ENCODE measurements at places on chromosomes 1 and 21.

DNA sequence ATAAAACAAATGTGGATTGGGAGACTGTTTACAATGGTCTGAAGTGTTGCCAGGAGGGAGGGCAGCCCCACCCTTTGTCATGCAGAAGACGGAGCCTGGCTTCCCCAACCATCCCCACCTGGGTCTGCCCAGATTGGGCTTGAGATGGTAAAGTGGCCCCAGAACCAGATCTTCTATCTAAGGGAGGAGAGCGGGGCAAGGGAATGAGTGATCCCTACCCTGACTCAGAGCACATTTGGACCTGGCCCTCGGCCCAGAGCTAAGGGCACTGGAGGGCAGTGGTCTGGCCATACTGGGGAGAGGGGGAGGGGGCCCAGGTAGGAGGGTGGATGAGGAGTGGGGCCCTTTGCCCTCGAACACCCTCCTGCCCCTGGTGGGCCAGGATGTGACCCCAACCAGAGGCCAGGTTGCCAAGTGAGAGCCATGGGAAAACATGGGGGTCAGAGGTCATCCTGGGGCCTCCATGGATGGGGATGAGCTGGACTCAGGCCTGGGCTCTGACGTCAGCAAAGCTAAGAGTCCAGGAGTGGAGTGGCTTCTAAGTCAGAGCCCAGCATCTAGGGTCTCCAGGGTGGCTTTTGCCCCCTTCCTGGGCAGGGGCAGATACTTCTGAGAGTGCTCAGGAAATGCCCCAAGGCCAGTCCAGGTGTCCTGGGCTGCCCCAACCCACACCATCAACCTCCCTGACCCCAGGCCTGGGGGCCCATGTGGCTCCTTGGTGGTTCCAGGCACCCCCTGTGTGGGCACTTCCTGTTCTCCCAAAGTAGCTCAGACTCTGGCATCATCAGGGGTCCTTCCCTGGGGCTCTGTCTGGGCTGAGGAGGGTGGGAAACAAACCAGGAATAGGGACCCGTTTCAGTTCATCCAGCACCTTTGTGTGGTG, 1.6 kb upstream of the LEFTY1 start:
- no peak for DNase-seq

GRCh38 chr1:91552091-91552490, 51.4 kb downstream of the CDC7 start:
- no peak for DNase-seq

DNA sequence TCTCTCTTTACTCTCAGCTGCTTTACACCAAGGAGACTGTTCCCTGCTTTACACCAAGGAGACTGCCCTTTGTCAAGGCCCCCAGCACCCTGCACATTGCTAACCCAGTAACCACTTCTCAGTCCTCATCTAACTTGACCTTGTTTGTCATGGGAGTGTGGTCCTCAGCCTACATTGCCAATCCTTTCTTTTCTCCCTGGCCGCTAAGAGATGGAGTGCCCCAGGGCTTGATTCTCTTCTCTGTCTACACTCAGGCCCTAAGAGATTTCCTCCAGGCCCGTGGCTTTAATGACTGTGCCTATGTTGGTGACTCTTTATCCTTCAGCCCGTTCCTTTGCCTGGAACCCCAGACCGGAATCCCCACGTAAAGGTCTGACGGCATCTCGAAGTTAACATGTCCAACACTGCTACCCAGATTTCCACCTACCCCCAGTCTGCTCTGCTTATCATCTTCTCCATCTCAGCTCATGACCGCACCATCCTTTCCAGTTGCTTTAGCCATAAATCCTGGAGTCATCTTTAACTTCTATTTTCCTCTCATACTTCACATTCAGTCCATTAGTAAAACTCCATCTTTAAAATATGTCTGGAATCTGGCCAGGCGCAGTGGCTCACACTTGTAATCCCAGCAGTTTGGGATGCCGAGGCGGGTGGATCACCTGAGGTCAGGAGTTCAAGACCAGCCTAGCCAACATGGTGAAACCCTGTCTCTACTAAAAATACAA, 9.5 kb upstream of the SEMA4A start:
- DNase-seq = no peak

DNA sequence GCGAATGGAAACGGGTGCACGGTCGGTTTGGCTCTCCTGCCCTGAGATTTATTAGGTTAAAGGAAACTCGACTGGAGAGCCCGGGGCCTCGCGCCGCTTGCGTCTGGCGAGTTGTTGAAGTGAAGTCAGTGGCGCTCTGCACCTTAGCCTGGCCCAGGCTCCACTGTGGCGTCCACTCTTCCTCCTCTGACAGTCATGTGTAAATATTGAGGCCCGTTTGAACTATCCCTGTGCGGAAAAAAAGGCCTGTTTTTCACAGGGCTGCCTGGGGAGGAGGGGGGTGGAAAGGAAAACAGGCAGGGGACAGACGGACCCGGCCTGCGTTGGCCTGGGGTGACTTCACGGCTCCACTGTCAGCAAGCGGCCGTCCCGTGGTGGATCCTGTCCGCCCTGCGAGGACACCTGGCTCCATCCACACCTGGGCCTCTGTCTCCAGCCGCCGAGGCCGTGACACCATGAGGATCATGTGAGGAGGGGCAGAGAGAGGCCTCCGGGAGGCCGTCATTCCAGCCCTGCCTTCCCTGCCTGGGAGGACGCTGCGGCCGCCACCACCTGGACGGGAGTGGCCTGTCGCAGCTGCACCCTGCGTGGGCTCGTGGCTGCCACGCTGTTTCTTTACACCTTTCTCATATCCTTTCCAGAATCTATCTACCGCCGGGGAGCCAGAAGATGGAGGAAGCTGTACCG, 59.8 kb downstream of the FAAP20 start:
- DNase-seq = no peak

DNA sequence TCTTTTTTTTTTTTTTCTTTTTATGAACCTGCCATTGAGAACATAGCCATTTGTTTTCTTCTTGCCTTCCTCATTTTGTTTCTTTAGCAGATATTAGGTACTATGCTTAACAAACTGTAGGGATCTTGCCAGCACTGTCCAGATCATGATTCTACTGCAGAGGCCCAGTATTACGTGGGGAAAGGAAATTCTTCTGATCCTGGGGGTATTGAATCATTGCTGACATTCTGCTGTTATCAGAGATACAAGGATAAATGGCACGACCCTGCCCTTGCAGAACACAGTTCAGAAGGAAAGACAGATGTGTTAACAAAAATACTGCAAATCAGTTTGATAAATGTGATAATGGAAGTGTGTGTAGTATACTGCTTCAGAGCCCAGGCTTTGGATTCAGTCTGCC, 56.2 kb downstream of the BTBD8 start:
- no peak for DNase-seq

GRCh38 chr1:47178020-47178419, 11.8 kb downstream of the PDZK1IP1 start:
- DNase-seq = no peak

GRCh38 chr1:25167269-25168192, 64.8 kb downstream of the SYF2 start:
- peak; percentile 53 for DNase-seq

DNA sequence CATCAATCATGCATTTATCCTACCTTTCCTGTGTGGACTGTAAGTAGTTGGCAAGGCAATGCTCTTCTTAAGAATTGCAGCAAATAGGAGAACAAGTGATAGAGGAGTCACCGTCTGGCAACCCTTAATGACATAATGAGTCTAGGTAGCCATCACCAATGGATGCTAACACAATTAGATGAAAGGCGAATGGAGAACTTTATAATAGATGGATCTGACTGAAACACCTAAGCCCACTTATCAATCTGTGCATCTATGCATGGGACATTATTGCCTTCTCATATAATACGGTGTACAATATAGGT, 18.9 kb upstream of the CAPN8 start:
- no peak for DNase-seq

Data from eye (tissue), 1 donor.